ENCODE measurements at places on chromosomes 7 and 10.

DNA sequence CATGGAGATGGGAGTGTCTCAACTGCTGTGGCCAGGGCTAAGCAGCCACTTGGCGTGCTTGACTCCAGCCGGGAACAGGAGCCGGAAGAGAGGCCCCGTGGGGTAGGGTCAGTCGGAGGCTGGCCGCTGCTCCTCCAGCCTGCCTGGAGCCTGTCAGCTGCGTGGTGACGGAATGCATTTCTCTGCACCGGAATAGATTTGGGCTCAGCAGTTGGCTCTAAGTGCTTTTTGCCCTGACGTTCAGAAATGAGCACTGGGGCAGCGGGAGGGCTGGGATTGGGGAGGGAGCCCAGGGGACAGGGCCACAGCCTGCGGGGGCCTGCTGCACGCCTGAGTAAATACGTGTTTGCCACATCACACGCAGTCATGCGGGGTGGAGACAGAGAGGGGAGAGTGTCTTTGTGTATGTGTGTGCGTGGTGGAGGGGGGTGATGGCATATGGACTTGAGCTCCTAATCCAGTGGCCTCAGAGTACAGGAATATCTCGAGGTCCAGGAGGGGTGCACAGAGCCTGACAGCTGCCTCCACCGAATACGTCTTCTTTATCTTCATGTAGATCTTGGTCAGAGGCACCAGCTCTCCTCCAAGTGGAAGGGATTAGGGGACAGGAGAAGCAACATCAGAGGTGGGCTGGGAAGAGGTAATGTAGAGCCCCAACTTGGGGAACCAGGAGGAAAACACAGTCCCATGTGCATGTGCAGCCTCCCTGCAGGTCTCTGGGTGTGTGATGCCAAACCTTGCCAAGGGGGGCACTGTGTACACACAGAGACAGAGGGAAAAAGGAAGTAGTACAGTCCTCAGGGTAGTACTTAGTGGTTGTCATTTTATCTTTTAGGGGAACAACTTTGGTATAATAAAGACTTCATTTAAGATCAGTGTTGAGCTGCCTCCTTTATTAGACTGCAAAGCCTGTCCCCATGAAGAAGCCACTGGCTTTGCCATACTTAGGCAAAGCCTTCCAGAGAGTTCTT, 151.4 kb downstream of the CDH23 start:
- DNase-seq = no peak

GRCh38 chr7:76020031-76020714, 25.8 kb upstream of the TMEM120A start:
- peak; percentile 12 for DNase-seq

- DNase-seq = no peak
These were observed 21.8 kb upstream of the FIGNL1 start for GRCh38 chr7:50471970-50472369.

GRCh38 chr7:116384936-116385635, 114.5 kb upstream of the CAV2 start:
- DNase-seq = no peak

DNA sequence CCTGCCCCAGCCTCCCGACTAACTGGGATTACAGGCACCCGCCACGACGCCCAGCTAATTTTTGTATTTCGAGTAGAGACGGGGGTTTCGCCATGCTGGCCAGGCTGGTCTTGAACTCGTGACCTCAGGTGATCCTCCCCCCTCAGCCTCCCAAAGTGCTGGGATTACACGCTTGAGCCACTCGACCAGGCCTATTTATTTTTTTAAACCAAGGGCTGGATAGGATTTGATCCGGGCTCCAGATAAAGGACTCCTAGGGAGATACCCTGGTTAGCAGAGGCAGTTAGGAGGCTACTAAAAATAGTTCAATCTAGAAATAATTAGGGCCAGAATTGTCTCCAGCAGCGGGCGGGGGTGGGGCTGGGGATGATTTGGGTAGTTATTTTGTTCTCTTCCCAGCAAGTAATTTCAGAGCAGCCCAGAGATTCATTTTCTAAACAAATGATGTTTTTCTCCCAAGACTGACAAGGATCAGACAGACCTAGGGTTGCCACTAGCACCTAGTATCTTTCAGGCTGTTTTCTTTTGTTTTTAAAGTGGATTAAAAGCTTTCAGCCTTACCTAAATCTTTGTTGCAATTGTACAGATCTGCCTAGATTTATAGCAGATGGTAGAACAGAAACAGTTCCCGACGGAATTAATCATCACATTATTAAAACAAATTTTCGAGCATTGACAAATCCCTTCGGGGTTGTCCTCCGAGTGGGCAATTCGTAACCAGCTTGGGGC, 859 bp upstream of the SMC3 start:
- DNase-seq = no peak

- DNase-seq = no peak
These were observed 194.6 kb upstream of the PHYHIPL start for GRCh38 chr10:58981846-58982245.

DNA sequence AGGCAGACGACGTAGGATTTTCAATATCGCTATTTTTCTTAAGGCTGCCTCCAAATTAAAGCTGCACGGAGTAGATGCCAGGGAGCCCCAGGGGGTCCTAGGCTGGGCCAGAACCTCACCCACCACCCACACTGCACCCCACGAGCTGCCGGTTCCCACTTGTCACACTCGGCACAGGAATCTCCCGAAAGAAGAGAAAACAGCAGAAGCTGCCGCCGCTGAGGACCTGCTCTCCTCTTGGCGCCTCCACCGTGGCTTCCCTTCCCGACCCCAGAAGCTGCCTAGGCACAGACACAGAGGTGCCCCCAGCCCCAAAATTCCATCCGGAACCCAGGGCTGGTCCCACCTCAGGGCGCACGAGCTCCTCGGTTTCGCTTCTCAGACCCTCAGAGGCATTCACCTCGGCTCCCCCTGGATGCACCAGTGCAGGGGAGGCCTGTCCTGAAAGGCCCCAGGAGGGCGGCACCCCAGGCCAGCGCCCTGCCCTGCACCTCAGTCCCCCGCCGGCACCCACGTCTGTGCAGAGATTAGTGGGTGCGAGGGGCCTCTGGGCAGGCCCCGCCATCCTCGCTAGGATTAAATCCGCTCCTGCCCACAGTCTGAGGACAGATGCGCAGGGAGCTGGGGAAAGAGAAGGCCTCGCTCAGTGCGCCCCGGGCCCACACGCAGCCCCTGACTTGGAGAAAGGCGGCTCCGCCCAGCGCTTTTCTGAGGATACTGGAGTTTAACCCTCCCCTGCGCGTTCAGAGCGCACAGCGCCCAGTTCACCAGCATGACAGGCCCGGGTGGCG, 99.2 kb downstream of the PTPRN2 start:
- no peak for DNase-seq

GRCh38 chr7:88789480-88790064, 6.0 kb downstream of the TEX47 start:
- no peak for DNase-seq

- no peak for DNase-seq
These were observed 17.5 kb downstream of the CREB3L2 start for GRCh38 chr7:137984181-137985041.

DNA sequence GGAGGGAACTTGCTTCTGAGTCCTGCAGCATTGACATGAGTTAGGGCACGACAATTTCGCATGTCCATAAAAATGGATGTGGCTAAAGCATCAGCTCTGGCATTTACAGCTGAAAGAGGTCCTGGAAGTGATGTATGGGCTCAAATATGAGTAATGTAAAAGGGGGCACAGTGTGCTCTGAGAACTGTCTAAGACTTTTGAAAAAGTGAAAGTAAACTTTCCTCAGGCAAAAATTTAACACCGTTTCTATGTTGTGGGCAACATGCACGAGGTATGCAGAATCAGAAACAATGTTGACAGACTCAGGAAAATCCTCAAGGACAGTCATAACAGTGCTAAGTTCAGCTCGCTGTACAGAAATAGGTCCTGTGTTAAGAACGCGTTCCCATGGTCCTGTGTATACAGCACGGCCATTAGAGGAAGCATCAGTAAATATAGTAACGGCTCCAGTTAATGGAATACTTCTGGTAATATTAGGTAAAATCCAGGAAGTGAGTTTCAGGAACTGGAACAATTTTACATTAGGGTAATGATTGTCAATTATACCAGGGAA, 37.9 kb upstream of the AKR1C2 start:
- DNase-seq = no peak

- no peak for DNase-seq
These were observed 44.9 kb upstream of the CNPY1 start for GRCh38 chr7:155591055-155591775.

DNA sequence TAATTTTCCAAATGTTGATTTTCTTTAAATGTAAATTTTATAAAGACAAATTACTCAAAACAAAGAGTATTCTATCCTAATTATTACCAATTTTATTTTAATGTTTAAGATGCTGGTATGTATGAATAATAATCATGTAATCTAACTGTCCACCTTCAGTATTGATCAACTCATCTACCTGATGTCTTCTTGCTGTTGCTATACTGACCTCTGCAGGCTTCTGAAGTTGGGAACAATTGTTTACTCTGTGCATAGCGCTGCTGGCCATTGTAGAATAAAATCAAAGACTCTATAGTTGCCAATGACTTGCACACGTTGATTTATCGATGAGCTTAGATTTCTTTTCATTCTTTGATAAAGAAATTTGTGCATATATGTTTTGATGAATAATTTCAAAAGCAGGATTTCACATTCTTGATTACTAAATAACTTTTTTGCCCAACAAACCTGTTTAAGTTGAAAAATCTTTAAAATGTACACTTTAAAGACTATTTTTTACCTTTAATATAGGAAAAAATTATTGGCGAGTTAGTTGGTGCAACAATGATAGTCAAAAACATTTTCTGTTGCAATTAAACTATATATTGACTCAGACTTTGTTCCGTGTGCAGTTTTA, 282.3 kb downstream of the TFEC start:
- DNase-seq = no peak

GRCh38 chr7:142529591-142529990, 219.7 kb upstream of the PRSS1 start:
- no peak for DNase-seq

- peak; percentile 64 for DNase-seq
These were observed 539 bp upstream of the MKLN1 start for GRCh38 chr7:131327049-131327625.

- DNase-seq = no peak
These were observed 133.1 kb upstream of the PPP1R3A start for GRCh38 chr7:114051871-114052331.

GRCh38 chr7:70694434-70694970, 437.4 kb upstream of the GALNT17 start:
- DNase-seq = peak; percentile 37

DNA sequence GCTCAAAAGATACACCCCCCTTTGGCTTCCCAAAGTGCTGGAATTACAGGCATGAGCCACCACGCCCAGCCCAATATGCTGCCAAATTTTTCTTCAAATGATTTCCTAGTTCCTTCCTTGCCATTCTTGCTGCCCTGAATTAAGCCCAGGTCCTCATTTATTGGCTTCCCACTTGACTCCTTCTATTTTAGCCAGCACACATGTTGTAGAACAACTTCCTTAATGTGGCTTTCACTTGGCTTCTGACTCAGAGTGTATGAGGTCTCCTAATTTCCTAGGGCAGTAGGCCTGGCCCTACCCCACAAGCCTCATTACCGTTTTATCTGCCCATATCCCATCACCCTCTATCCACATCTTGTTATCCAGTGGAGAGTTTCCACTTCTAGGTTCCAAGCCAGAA, 21.8 kb upstream of the HIPK2 start:
- no peak for DNase-seq

GRCh38 chr7:29988424-29989256, 961 bp downstream of the SCRN1 start:
- DNase-seq = peak; percentile 47

DNA sequence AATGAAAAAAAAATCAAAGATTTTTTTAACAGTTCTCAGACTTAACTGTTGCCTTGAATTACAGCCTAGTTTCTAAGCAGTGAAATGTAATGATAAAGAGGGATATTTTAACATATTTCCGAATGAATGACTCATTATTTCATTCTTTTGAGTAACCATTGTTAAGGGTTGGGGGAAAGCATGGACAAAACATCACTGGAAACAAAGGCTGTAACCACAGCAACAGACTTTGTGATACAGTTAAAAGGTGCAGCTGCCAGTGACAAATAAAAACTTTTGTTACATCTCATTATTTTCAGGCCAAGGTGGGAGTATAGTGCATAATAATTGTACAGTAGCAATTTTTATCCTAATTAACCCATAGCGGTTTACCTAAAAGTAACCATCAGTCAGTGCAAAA, 172.6 kb downstream of the LRRTM3 start:
- DNase-seq = no peak

- DNase-seq = no peak
These were observed 7.9 kb downstream of the ESYT2 start for GRCh38 chr7:158821171-158822031.

GRCh38 chr7:3439333-3440030, 138.4 kb downstream of the SDK1 start:
- DNase-seq = no peak

- DNase-seq = no peak
These were observed 91.0 kb downstream of the PTPRE start for GRCh38 chr10:127997937-127998336.

DNA sequence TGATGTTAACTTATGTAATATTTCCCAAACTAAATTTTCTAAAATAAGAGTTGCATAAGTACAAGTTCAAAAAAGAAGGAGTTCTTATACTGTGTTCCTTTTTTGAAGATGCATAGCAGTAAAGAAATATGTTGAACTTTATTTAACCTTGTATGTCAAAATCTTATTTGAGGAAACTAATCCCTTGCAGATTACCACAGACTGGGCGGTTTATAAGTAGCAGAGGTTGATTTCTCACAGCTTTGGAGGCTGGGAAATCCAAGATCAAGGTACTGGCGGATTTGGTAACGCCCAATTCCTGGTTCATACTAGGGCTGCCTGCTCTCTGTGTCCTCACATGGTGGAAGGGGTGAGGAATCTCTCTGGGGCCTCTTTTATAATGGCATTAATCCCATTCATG, 68.5 kb downstream of the GNAT3 start:
- no peak for DNase-seq

GRCh38 chr10:13904064-13904463, 317.3 kb downstream of the PRPF18 start:
- peak; percentile 46 for DNase-seq

DNA sequence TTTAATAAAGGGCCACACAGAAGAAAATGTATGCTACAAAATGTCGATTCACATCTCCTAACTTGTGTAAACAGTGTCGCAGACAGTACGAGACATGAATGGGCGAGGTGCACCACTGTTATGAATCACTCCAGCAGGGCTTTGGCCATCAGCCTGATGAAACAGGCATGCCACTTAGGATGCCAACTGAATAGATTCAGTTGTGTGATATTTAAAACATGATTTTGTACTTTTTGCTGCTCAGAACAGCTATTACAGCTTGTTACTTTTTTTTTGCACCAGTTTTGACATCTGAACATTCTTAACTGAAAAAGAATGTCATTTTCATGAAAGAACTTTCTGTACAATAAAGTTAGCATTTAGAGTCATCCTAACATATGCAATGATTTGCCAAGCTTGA, 138.1 kb downstream of the VTI1A start:
- no peak for DNase-seq

GRCh38 chr7:121419201-121420148, 23.4 kb upstream of the FAM3C start:
- no peak for DNase-seq

DNA sequence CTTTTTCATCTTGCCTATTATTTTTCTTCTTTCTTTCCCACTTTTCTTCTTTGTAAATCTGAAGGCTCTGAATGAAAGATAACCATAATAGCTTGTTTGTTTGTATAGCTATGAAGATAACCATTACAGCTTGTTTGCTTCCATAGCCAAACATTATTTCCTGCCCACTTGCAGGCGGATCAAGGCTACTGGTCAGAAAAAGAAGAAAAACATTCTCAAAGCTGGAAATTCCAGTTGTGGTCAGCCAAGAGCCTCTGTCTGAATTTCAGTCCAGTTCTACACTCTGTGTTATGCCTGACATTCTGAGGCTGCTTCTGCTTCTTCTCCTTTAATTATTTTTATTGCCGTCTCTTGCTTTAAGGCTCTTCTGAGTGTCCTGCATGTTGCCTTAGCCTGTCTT, 48.9 kb downstream of the TMEM178B start:
- DNase-seq = no peak

Data from hippocampal formation (tissue), 2 donors.